Activated CD8-positive, alpha-beta T cell treated with anti-CD3 and anti-CD28 coated beads, Interleukin-2, amount 10 ng/mL, durations not matched to agents 7 days and 5 days (primary cell): ENCODE measurements at places on chromosomes 7 and 10.
A peak's percentile ranks its signal among the peaks of the same experiment; 100 is the strongest.

DNA sequence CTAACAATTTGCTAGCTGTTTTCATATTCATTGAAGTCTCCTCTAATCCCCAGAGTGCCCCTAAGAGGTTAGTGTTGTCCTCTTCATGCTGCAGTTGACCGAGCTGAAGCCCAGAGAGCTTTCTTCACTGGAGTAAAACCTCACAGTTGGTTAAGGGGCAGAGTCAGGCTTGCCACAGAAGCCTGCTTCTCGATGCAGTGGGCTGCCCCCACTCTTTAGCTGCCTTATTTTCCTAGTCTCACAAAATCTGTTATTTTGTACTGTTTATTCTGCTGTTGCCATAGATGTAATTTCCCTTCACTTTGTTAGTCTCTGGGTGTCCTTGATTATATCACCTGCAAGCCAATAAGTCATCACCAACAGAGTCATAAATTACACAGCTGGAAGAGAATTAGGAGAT is 56.3 kb upstream of the ZPBP start:
- peak; percentile 22 for DNase-seq

GRCh38 chr10:96124230-96125141 is 5.6 kb upstream of the ZNF518A start:
- no peak for DNase-seq

DNA sequence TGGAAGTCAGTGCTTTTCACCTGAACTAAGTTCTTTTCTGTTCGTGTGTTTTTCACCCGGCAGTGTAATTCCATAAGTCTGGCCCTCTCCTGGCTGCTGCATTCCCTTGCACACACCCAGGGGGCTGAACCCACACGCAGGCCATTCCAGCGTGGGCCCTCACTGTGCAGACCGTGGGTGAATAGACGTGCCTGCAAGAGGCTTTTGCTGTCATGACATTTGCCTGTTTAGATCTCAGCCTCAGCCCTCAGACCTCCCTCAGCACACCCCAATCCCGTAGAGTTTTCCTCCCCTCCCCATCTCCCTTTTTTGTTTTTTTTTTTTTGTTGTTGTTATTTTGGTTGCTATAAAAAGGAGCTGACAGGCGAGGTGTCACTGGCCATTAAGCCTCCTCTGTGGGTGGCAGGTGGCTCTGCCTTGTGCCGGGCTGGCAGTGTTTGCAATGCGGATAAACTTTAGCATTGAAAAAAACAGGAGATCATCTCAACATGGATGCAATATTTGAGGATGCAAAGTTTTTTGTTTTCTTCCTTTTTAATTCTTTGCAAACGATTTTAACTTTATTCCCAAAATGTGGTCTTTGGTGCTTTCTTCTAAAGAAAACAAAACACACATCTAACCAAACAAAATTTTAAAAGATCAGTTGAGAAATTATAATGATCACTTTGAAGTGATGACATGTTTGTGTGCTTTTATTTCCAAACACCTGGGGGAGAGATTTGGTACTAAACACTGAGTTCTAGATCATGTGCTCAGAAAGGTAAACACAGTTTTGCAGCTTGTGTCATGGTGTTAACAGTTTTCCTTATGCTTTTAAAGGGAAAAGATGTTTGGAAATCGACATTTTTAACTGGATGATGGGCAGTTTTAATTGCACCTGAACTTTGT is 58.8 kb downstream of the WDR37 start:
- no peak for DNase-seq

DNA sequence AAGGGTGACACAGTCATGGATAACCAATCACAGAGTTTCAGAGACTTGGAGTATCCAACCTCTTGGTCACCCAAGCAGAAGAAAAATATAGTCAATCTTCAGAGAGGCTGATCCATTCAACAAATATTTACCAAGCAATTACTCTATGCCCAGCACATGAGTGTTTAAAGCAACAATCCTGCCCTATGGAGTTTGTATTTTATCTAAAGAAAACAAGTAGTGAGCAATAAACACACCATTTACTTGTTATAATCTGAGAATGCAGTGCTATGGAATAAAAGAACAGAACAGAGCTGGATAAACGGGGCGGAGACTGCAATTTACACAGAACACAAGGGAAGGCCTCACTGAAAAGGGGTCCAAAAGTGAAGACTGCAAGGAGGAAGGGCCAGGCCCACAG is 63.8 kb downstream of the GRB10 start:
- DNase-seq = no peak

DNA sequence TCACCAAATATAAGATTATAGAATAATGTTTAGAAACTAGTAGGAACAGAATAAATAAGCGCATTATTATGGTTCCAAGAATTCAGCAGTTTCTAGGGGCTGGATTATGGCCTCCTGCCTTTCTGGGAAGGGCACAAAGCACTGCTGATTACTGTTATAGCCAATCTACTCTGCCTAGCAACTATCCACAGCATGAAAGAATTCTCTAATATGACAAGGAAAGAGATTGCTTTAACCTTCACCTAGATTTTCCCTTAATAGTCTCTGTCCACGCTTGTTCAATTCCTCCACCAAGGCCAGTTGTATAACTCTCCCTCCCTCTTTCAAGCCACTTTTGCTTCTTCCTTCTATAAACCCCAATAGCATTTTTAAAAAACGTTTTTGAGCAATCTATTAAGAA is 1033.6 kb upstream of the LRRTM3 start:
- no peak for DNase-seq

- DNase-seq = no peak
Measured at GRCh38 chr7:91343996-91344629, 79.9 kb downstream of the FZD1 start.

GRCh38 chr7:124811341-124811740 is 45.7 kb upstream of the GPR37 start:
- DNase-seq = no peak
